Brain (organoid and tissue), 16 donors: ENCODE measurements at places on chromosomes 11 and 22. TPM values are rescaled to one million over a fixed set of nuclear protein-coding genes. Genes with fewer than 3 reads are reported as not detected.

GRCh38 chr11:17550450-17551346 is 3.6 kb downstream of the OTOG start:
- no peak for DNase-seq

GRCh38 chr11:105935791-105936190 is 86.2 kb downstream of the MSANTD4 start:
- peak; percentile 34 for DNase-seq

DNA sequence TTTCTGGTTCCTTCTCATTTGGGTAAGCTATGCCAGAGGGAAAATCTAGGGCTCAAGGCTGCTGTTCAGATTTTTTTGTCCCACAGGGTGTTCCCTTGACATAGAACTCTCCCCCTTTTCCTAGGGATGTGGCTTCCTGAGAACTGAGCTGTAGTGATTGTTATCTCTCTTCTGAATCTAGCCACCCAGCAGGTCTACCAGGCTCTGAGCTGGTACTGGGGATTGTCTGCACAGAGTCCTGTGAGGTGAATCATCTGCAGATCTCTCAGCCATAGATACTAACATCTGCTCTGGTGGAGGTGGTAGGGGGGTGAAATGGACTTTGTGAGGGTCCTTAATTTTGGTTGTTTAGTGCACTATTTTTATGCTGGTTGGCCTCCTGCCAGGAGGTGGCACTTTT is 167.3 kb upstream of the PGR start:
- no peak for DNase-seq

GRCh38 chr11:114564831-114565230 is 5.2 kb upstream of the NXPE1 start:
- no peak for DNase-seq

The APOL5 gene
- polyA plus RNA-seq = not detected

The HEPN1 gene
- polyA plus RNA-seq = not detected

- no peak for DNase-seq
These were observed 3.0 kb downstream of the EIF4G2 start for GRCh38 chr11:10805741-10806140.

- no peak for DNase-seq
These were observed 549.3 kb downstream of the BRD1 start for GRCh38 chr22:49278340-49278739.

DNA sequence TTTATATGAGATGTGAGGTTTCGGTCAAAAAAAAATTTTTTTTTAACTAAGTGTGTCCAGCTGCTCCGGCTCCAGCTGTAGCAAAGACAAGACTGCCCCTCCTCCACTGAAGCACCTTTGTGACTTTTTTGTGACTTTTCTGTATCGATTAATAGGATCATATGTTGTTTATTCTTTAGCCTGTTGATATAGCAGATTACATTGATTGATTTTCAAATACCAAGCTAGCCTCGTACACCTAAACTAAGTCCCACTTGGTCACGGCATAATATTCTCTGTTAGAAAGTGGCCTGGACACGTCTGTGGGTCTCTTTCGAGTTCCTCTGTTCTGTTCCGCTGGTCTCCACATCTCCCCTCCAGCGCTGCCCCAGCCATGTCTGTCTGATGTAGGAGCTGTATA is 126.8 kb downstream of the IGLL1 start:
- DNase-seq = no peak

DNA sequence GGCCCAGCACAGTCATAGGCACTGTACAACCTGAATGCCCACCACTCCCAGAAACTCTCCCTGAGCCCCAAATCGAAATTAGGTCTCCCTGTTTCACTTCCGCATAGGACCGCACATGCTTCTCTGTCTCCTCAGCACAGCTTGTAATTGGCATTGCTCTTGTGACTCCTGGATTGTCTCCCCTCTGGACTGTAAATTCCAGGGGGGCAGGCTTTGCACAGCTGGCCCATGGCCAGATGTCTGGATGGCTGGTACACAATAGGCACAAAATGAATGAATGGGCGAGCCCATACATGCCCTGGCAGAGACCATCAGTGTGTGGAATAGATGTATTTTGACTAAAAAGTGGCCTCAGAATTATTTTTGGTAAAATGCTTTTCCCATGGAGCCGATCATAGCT is 63.3 kb upstream of the PHF21B start:
- DNase-seq = no peak

DNA sequence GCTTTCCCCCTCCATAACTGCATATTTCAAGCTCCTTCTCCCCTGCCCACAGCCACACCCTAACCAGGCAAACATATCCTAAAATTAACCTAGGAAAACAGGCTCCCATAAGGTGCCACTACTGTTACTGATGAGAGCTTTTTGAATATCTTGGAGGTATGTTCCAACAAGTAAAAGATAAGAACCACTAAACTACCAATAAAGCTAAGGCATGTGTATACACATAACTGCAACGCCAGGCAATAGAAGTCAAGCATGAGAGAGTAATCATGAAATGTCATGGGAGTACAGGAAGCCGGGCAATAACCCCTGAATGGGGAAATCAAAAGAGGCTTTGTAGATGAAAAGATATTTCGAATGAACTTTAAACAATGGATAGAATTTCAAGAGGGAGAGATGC is 9.3 kb downstream of the MMP13 start:
- DNase-seq = no peak

The DNAJB7 gene
- polyA plus RNA-seq = not detected

The PKP3 gene
- 0.32 TPM for polyA plus RNA-seq

DNA sequence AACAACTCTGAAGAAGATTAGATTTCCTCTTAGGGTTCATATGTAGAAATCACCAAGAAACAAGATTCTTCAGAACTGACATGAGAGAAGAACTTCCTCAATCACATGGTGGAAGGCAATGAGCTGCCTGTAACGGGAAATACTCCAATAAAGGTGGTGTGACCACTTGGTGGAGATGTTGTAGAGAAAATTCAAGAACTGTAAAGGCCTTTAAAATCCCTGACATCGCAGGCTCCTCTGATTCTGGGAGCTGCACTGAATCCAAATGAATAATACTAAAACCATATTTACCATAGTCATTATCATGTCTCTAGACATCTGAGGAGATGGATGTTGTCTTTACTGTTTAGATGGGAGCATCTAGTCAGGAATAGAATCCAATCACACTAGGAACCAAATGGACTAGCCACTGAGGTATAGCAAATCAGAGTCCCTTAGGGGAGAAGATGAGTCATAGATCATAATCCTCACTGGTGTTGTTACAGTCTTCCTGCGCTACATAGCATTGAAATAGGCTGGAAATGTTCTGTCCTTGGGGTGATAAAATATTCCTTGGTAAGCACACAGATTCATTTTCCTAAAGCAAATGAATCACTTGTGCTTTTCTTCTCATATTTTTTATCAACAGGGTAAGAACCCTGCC is 321.6 kb upstream of the TENM4 start:
- DNase-seq = peak; percentile 23

DNA sequence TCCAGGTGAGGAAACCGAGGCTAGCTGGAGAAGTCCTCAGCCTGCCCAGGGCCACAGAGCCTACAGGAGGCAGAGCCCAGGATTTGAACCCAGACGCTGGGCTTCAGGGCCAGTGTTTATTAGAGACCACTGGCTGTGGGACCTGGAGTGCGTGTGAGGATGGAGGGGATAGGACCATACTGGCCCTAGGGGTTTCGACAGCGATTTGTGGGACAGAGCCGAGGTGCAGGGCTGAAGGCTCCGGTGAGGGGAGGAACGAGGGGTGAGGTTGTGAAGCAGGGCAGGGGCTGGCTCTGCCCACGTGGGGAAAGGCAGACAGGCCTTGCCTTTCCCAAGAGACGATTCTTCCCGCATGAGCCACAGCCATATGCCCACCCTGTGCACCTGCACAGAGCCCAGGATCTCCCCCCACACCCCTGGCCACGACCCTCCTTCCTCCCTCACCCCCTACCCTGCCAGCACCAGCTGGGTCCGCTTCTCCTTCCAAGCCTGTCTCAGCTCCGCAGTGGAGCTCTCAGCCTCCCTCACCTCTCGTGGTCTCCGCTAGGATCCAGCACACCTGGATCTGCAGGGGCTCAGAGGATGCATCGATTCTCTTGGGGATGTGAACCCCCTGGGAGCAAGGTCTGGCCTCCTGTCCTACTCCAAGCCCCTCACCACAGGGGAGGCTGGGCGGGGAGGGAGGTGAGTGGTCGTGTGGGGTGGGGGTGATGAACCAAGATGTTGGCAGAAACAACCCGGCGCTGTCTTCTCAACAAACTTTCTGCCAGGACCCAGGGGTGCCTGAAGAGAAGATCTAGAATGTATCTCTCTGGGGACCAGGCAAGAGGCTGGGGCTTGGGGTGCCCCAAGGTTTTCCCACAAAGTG is 58.4 kb downstream of the RTL6 start:
- DNase-seq = no peak

- no peak for DNase-seq
These were observed 1378.0 kb downstream of the BRD1 start for GRCh38 chr22:48449466-48450187.

- DNase-seq = no peak
These were observed 54.6 kb upstream of the PAX6 start for GRCh38 chr11:31865606-31866300.

- no peak for DNase-seq
These were observed 5.3 kb downstream of the PATZ1 start for GRCh38 chr22:31340765-31341247.

DNA sequence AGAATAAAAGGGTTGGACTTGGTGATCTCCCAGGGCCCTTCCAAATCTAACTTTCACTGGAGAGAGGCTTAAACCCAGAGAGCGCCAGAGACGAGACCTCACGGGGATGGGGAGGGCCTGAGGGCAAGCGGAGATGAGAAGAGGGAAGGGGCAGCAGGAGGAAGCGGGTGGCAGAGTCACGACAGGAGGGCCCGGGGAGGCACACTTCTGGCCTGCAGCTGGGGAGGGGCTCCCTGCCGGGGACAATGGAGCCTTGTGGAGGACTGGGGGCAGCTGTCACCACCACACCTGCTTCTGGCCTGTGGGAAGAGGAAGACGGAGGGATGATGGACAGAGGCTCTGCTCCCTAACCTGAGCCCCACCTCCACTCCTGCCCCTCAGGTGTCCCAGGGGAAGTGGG is 40.2 kb downstream of the PDE2A start:
- no peak for DNase-seq

GRCh38 chr11:61295596-61295926 is 445 bp upstream of the VWCE start:
- DNase-seq = peak; percentile 16

GRCh38 chr11:92948116-92948515 is 21.3 kb upstream of the MTNR1B start:
- DNase-seq = no peak

DNA sequence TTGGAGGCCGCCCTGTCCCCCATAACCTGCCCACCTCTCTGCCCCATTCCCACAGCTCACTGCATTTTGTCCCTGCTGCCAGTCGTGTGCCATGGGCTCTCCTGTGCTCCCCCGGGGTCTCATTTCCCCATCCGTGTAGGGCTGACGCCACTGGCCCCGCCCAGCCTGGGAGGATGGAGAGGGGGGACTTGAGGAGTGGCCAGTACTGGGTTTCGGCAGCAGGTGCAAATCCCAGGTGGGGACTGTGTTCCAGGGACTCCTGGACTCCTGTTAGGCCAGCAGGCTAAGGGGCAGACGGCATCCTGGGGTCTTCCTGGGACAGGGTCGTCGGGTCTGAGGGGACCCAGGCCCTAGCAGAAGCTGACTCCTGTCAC is 1.2 kb upstream of the MYO7A start:
- DNase-seq = no peak

GRCh38 chr22:27577574-27577969 is 224.0 kb downstream of the MN1 start:
- no peak for DNase-seq

DNA sequence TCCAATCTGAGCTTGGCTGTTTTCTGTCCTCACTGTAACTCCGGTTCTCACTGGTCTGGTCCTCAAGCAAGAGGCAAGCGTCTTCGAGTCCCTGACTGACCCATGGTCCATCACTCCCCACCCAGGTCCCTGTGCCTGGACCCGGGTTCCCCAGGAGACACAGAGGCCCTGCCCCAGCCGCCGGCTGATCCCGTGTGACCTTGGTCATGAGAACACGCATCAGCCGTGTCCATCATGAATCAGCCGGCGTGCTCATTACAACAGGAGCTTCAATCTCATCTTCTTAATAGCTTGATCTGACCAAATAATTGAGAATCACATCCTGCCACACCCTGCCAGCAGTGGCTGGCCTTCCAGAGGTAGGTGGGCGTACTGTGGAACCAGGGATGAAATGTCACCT is 545.1 kb downstream of the BRD1 start:
- DNase-seq = no peak

GRCh38 chr11:119860561-119861094 is 131.6 kb upstream of the NECTIN1 start:
- no peak for DNase-seq

GRCh38 chr11:33926671-33927552 is 35.0 kb upstream of the LMO2 start:
- no peak for DNase-seq

- DNase-seq = no peak
These were observed 58.3 kb downstream of the MRTFA start for GRCh38 chr22:40578171-40578570.

GRCh38 chr11:95451261-95451660 is 220.3 kb upstream of the SESN3 start:
- no peak for DNase-seq

- DNase-seq = no peak
These were observed 8.5 kb upstream of the ADORA2A start for GRCh38 chr22:24418786-24419474.

DNA sequence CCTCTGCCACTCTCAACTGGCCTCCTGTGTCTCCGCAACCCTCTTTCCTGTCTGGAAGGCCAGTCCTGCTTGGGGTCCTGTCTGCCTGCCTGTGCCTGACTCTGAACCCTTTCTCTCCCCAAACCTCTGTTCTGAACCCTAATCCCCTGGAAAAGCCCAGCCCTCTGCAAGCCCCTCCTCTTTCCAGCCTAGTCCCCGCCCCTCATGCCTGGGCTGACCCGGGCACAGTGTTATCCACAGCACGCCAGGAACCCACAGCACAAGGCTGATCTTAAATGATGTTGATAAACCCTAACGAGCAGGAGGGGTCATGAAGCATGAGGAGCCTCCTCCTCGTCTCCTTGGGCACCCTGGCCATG is at the start of gene IFITM10:
TSS of gene IFITM10 (minus strand) at position 115 of the 359 bp plus-strand sequence. CDS start 153 bp downstream, outside the sequence.
- no peak for DNase-seq

The OR6A2 gene
- polyA plus RNA-seq = not detected

The OR51F2 gene
- polyA plus RNA-seq = not detected
